Activated CD8-positive, alpha-beta T cell treated with anti-CD3 and anti-CD28 coated beads, Interleukin-2, amount 10 ng/mL, durations not matched to agents 7 days and 5 days (primary cell): ENCODE measurements at places on chromosomes 3 and 15. TPM values are rescaled to one million over a fixed set of nuclear protein-coding genes. Genes with fewer than 3 reads are reported as not detected.

- no peaks in the 10 kb centered on the region for H3K4me1 ChIP-seq
- no peaks in the 10 kb centered on the region for H3K36me3 ChIP-seq
- peaks cover 2% of the 10 kb centered on the region for H3K27me3 ChIP-seq
- no peak overlapping the region for H3K27ac ChIP-seq
Observed at GRCh38 chr3:9040996-9041395, 77.7 kb upstream of the RAD18 start.

- DNase-seq, result no peak
- peaks cover 22% of the 10 kb centered on the region for H3K27me3 ChIP-seq
- no peak overlapping the region for H3K27ac ChIP-seq
- no peaks in the 10 kb centered on the region for H3K36me3 ChIP-seq
- no peak overlapping the region for H3K4me3 ChIP-seq
Observed at GRCh38 chr3:54086652-54087405, 35.5 kb upstream of the CACNA2D3 start.

GRCh38 chr3:19063936-19064335, 84.4 kb upstream of the KCNH8 start:
- DNase-seq, result no peak
- H3K4me3 ChIP-seq, result no peak overlapping the region
- no peak overlapping the region for H3K27ac ChIP-seq
- H3K27me3 ChIP-seq, result no peaks in the 10 kb centered on the region
- no peaks in the 10 kb centered on the region for H3K4me1 ChIP-seq

The AGBL1 gene
- total RNA-seq, result not detected

- peaks cover 9% of the 10 kb centered on the region for H3K4me1 ChIP-seq
- H3K27me3 ChIP-seq, result no peaks in the 10 kb centered on the region
- peaks cover 2% of the 10 kb centered on the region for H3K36me3 ChIP-seq
- H3K4me3 ChIP-seq, result no peak overlapping the region
- no peak for DNase-seq
Observed at GRCh38 chr15:92153620-92154019, 240.1 kb upstream of the ST8SIA2 start.

DNA sequence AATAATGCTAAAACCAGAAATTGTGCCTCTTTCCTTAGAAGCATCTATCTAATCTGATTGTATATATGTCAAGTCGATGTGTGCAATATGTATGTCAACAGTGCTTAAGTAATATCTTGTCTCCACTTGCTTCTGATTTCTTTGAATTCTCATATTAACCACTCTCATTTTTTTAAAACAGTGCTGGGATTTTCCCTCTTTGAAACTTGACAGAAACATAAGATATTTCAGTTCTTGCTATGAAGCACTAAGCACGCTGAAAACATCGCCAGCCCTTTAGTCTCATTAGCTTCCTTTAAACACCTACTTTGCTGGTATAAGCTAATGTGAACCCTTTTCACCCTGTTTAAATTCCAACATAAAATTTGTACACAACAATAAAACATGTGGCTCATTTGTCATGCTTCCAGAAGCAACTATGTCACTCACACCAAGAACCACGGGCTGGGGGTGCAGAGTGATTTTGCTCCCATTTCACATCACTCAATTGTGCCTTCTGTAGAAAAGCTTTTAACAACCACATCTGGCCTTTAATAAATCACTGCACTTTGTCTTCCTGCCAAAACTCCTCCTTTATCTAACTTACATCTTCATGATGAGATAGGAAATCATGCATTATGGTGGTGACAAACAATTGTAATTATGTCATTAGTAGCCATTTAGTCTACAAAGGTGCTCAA, 185.2 kb downstream of the FOXP1 start:
- peaks cover 4% of the 10 kb centered on the region for H3K36me3 ChIP-seq
- no peaks in the 10 kb centered on the region for H3K27me3 ChIP-seq
- H3K27ac ChIP-seq, result peak overlapping the region; percentile 4
- no peak for DNase-seq
- peaks cover 50% of the 10 kb centered on the region for H3K4me1 ChIP-seq
